ENCODE measurements at places on chromosomes 11 and 22. TPM values are rescaled to one million over a fixed set of nuclear protein-coding genes. Genes with fewer than 3 reads are reported as not detected.

Gene LRP5
- total RNA-seq, result 10.1 TPM

Gene SNU13
- total RNA-seq, result 130 TPM

DNA sequence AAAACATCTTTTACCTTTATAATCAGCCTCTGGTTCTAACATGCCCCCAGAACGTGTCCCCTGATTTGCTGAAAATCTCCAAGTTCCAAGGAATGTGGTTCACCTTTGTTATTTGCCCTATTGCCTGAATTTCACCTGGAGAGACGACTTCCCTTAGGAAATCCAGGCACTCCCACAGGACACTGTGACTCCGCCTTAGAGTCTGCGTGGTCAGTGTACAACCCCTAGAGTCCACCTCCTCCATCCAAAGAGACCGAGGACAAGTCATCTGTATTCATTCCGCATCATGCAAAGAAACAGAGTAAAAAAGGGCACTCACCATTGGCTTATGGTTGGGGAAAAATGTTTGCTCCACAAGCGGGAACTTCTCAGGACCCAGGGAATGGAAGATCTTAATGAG, 63.1 kb downstream of the TIMP3 start:
- no peak for DNase-seq

GRCh38 chr11:35980686-35981390, 37.0 kb downstream of the LDLRAD3 start:
- DNase-seq, result no peak

DNA sequence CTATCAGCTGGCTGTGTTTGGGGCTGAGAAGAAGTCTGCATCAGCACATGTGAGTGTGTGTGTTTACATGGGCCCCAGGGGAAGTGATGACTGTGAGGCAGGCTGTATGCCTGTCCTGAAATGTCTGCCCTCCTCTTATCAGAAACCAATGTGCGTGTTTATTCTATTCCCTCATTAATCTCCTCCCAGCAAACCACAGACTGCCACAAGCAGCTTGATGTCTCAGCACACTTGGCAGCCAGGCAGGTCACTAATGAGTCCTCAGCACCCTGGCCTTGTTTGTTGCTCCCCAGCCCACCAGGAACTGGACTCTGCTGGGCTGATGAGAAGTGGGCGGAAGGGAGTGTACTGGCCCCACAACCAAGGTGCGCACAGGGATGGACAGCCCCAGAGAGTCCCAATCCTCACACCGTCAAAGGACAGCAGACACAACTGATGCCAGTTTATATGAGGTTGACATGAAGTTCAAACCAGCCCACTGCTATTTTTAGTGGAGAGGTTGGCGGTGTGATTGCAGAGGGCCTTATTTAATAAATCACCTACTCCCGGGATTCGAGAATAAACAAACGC, 225.8 kb downstream of the ETS1 start:
- no peak for DNase-seq

Gene FXYD6
- 25.7 TPM for total RNA-seq
